ENCODE measurements at places on chromosomes 16 and 17.

GRCh38 chr17:55037828-55038227, 69.3 kb downstream of the STXBP4 start:
- no peak for DNase-seq

DNA sequence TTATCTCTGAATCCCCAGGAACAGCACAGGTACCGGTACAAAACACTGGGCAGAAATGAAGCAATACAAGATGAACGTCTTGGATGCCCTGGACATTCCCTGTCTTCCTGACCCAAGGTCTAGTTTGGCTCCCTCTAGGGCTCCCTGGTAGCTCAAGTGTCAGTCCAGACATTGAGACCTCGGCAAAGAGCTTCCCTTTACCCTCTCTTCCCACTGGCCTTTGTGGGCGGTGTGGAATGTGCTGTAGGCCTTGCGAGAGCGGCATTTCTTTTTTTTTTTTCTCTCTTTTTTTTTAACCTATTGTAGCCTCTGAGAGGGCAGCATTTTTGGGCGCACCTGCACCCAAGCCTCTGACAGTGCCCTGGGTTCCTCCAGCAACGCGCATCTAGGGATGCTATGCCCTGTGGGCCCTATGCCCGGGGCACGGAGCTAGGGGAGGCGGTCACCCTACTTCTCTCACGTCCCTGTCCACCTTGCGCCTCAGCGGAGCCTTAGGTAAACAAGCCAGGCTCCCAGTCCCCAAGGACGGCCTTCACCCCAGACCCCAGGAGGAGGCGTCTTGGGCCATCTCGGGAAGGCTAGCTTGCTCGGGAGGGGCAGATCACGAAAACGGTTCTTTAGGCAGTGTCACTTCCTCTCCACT, 1.2 kb upstream of the NFATC3 start:
- DNase-seq = no peak

GRCh38 chr17:53270936-53271335, 551.8 kb upstream of the KIF2B start:
- no peak for DNase-seq

- DNase-seq = no peak
Observed at GRCh38 chr17:3884188-3884587, 8.7 kb downstream of the CAMKK1 start.

DNA sequence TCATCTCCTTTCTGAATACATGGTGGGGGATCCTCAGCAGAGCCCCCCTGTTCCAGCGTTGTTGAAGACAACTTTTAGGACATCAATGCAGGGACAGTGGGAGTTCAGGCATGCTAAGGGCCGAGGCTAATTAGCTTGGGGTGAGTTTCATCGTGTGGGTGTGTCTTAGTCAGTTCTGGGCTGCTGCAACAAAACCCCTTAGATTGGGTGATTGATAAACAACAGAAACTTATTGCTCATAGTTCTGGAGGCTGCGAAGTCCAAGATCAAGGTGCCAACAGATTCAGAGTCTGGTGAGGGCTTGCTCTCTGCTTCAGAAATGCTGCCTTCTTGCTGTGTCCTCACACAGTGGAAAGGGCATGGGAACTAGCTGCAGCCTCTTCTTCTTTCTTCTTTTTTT, 214.0 kb downstream of the NTN1 start:
- DNase-seq = no peak

DNA sequence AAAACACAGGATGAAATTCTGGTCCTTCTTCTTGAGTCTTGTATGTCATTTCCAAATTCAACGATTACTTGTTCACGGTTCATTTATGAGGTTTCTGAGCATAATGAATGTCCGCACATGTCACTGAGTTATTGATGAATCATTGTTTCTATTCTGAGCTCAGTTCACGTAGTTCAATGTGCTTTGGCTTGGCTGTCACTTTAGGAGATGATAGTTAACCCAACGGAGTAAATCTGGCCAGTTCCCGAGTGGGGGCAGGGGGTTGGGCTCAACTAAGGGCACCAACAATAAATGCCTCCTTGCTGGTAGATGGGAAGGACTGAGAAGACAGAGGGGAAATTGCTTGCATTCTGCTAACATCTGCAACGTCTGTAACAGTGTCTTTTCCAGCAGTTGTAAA, 239.4 kb upstream of the HSBP1 start:
- no peak for DNase-seq

DNA sequence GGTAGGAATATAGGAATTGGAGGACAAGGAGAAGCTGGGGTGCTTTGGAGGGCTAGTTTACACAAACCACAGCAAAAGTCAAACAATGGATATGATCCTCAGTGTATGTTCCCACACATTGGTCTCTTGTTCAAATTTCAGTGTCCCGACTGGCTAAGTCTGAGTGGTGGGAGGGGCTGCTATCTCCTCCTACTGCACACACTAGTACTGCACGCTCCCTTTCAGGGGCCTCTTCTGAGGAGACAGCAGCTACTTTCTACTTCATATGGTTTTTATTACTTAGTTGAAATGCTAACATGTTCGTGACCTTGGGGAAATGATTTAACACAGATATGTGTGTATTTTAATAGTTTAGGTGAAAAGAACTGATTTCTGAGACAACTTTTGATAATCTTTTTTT, 18.8 kb upstream of the KRT10 start:
- DNase-seq = no peak

DNA sequence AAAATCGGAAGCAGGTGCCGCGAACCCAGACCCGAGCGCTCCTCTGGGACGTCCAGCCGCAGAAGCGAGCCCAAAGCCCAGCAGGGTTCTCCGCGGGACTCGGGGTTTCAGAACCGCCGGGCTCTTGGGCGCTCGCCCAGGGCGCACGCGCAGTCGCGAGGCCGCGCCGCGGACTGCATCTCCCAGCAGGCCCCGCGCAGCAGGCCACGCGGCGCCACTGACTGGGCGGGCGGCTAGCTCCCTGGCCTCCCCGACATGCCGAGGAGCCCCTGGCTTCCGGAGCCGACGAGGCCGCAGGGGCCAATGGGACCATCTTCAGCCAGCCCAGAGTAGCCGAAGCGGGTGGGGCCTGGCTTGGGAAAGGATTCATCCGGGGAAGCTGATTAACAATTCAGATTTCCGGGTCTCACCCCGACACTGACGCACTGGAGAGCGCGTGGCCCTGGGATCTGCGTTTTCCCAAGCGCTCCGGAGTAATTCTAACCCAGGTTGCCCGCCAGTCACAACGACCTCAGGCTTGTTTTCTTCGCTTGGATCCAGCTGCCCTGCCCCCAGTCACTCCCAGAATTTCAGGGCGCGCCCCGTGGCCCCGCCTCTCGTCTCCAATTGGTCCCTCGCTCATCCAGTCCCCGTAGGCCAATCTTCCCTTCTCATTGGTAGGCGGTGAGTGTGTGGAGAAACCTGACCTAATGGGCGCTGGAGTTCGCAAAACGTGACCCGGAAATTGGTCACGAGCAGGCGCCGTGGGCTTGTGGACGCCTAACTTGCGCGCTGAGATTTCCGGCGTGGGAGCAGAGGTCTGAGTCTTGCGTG, at the start of gene ZNF263:
ZNF263 (plus strand) TSS at position 762 of the 813 bp plus-strand sequence. CDS start 328 bp downstream, outside the sequence.
- DNase-seq = peak; percentile 93

DNA sequence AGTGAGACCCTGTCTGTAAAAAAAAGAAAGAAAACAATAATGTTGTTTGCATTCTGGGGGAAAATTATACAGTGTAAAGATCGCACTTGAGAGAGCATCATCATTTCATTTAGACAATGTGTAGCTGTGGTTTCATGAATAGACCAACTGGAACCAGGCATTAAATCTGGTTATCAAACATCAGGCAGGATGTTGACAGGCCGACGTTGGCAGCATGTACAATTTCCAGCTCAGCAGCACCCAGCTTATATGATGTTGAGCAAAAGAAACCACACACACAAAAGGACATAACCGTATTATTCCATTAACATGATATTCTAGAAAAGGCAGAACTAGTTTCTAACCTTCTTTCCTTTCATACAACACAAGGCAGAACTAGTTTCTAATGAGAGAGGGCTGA, 5.8 kb downstream of the MARVELD3 start:
- no peak for DNase-seq

DNA sequence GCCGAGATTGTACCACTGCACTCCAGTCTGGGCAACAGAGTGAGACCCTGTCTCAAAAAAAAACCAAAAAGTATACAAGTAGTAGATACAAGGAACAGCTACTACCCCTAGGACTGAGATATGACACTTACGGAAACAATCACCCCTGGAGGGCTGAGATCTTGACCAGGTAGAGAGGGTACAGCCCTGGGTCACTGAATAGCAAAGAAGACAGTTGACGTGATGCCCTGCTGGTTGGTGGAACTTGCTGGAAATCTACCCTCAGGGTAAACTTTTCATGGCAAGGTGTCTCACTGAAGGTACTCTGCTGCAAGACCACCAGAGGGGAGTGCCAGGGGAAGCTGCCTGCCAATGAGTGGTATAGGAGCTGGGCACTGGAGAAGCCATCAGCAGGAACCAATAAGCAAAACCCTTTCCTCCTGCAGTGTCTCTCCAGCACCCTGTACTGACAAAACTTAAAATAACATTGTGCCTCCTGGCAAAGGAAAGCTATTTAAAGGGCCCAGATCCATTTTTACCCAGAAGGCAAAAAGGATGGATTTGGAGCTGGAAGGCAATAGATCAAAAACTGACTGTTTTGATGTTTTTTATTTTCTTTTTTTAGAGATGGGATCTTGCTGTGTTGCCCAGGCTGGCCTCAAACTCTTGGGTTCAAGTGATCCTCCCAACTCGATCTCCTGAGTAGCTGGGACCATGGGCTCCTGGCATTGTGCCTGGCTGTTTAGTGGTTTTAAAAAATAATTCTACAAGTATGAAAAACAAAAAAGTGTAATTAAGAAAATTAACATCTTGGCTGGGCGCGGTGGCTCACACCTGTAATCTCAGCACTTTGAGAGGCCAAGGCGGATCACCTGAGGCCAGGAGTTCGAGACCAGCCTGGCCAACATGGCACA, 11.3 kb upstream of the PDXDC1 start:
- DNase-seq = no peak

GRCh38 chr17:50426814-50427787, 1.1 kb downstream of the ACSF2 start:
- no peak for DNase-seq

GRCh38 chr17:50100921-50101345, 5.8 kb downstream of the PDK2 start:
- DNase-seq = no peak

GRCh38 chr16:85689950-85690320, 1.2 kb upstream of the GINS2 start:
- DNase-seq = no peak

GRCh38 chr16:83473926-83474650, 333.7 kb upstream of the HSBP1 start:
- DNase-seq = no peak

GRCh38 chr17:65074778-65075250, 18.3 kb upstream of the GNA13 start:
- peak; percentile 24 for DNase-seq

DNA sequence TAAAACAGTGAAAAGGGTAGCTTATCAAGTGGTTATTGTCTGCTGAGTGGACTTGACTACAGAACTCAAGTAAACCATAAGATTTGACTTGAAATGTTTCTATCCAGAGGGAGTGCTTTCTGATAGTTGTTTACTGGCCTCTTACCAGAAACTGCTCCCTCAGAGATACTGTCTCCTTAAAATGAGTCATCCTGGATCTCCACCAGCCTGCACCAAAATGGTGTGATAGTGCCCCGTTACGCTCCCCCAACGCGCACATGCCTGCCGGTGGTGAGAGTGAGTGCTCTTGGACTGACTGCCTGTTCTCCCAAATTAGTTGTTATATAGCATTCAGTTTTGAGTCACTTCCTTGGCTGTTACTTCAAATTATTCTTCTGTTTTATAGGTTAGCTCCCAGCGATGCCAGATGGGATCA, 22.9 kb downstream of the PRCD start:
- no peak for DNase-seq

DNA sequence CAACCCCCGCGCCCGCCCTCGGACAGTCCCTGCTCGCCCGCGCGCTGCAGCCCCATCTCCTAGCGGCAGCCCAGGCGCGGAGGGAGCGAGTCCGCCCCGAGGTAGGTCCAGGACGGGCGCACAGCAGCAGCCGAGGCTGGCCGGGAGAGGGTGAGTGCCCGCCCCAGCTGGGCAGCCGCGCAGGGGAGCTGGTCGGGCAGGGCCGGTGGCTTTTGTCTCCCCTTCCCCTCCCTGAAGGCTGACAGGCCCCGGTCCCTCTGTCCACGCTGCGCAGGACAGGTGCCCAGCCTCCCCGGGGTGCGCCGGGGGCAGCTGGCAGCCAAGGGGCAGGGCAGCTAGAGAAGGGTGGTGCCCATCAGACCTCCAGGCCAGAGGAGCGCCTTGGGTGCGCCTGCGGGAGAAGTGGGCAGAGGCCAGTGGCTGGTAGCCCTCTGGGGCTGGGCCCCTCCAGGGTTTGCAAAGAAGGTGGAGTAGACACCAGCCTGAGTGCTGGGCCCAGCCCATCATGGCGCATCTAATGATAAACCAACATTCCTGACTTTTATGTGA, 278 bp downstream of the ITGB4 start:
- no peak for DNase-seq

DNA sequence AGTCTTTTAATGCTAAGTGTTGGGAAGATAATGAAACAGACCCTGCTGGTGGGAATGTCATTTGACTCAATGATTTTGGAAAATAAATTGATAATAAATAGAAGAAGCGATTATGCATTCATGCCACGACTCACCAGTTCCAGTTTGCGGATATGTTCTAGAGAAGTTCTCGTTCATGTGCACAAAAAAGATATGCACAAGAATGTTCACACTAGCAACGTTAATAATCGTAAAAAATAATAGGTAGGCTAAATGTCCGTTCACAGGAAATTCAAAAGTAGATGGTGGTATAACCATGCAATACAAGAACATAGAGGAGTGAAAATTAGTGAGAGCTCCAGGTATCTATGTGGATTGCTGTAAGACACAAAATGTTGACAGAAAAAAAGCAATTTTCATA, 59.8 kb downstream of the NACA2 start:
- no peak for DNase-seq

DNA sequence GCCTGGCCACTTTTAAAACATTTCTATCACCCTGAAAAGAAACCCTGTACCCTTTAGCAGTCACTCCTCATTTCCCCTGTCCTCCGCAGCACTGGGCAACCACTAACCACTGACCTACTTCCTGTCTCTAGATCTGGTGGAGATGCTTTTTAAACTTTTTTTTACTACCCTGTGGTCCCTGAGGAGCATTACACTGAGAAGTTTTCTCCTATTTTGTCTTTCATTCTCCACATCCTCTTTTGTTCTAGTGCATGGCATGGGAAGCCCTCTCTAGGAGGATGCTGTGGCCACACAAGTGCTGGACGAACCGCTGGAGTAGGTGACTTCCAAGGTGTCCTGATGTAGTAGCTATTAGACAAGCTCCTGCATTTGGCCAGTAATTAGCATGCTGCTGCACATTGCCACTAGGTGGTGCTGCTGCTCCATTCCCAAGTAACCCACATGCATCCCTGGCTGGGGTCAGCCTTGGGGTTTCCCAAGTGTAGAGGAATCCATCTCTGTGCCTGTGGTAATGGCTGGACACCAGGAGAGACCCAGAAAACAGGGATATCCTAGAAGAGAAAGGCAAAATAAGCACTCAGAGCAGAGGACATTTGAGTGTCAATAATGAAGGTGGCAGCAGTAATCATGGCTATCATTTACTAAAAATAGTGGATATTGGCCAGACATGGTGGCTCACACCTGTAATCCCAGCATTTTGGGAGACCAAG, 143.8 kb upstream of the CRHR1 start:
- DNase-seq = peak; percentile 80

All from mesothelial cell of epicardium (in vitro differentiated cells).